ENCODE measurements at places on chromosomes 1 and 21.

DNA sequence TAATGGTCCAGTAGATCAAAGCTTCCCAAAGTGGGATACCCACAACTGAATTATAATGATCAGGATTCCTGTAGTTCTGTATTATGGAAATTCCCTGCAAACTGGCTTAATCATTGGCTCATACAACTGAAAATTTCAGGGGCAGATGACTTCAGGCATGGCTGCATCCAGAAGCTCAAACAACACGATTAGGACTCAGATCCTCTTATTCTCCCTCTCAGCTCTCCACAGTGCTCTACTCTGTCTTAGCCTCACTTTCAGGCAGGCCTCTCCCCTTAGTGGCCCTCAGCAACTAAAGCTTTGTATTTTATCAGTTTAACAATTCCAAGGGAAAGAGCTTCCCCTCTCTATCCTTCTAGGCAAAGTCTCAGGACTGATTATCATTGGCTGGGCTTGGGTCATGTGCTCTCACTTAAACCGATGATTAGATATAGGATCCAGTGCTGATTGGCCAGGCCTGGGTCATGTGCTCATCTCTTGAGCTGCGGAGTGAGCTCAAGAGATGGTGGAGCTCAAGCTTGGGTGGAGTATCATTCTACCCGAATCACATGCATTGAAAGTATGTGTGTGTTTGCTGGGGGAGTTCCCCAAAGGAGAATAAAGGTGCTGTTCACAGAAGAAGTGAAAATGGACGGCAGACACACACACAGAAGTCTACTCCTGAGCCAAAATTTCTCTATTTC, 57.9 kb upstream of the RUNX3 start:
- no peak for DNase-seq

- DNase-seq, result no peak
These were observed 18.9 kb downstream of the ZNF362 start for GRCh38 chr1:33275195-33275594.

- no peak for DNase-seq
These were observed 2.4 kb downstream of the ELF3 start for GRCh38 chr1:202012544-202013478.

- DNase-seq, result no peak
These were observed 93.9 kb upstream of the ADGRL2 start for GRCh38 chr1:81706650-81707435.

DNA sequence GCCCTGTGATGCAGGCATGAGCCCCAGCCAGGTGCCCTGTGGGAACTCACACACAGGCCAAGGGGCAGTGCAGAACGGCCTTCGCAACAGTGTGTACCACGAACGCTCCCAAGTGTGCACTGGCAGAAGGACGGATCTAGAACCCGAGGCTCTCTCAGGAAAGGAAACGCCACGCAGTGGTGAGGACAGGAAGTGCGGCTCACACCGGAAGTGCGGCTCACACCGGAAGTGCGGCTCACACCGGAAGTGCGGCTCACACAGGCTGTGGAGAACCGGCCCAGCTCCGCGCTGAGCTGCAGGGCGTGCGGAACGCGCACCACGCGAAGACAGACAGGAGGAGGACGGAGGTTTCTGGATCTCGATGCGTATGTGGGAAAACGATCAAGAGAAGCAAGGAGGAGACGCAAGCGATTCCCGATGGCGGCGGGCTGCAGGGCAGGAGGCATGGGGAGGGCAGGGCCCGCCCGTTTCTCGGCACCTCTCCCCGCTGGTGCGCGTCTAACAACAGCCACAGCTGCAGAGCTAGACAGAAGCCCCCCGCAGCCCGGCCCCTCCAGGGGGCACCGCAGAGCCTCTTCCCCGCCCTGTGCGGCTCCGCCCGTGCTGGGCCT, 35.9 kb upstream of the TMEM52 start:
- no peak for DNase-seq

- no peak for DNase-seq
These were observed 163.6 kb upstream of the HP1BP3 start for GRCh38 chr1:20950679-20951078.

Measured in activated T-helper 1 cell treated with anti-CD3 and anti-CD28 coated beads, Interleukin-2, amount 50 U/mL, for 16 hours (primary cell).